ENCODE measurements at places on chromosomes 6 and 20. TPM values are rescaled to one million over a fixed set of nuclear protein-coding genes. Genes with fewer than 3 reads are reported as not detected.

ASCC3 gene
- 88.7 TPM for total RNA-seq

ATG5 gene
- total RNA-seq, result 42.8 TPM

DNA sequence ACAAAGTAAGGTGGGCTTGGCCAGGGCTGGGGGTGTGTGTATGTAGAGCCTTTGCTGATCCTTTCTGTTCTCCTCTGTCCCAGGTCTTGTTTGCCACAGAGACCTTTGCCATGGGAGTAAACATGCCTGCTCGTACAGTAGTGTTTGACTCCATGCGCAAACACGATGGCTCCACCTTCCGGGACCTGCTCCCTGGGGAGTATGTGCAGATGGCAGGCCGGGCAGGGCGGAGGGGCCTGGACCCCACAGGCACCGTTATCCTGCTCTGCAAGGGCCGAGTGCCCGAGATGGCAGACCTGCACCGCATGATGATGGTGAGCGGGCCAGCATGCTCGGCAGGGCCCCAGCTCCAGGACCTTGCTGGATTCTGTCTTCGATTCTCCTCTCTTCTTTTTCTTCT, 6.2 kb downstream of the DXO start:
- H3K36me3 ChIP-seq, result no peaks in the 10 kb centered on the region
- no peaks in the 10 kb centered on the region for H3K27me3 ChIP-seq
- no peak overlapping the region for H3K27ac ChIP-seq
- no peak overlapping the region for H3K4me3 ChIP-seq
- peaks cover 4% of the 10 kb centered on the region for H3K4me1 ChIP-seq
- DNase-seq, result no peak

DNA sequence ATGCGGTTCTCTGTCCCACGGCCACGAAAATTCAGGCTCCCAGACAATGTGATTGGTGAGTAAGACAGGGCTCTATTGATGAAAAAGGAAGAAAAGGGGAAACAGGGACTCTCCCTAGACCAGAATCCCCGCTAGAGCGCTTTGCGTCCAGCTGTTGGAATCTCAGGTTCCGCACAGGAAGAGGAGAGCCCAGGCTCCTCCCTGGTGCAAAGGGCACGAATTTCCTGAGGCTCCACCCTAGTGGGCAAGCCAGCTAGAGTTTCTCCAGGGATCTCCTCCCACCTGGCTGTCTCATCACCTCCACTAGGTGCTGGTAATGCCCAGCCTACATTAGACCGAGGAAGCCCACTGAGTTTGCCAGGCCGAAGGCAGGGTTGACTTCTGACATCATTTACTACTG, 135.9 kb upstream of the SOX4 start:
- H3K4me1 ChIP-seq, result no peaks in the 10 kb centered on the region
- DNase-seq, result no peak
- no peak overlapping the region for H3K27ac ChIP-seq
- H3K4me3 ChIP-seq, result no peak overlapping the region
- no peaks in the 10 kb centered on the region for H3K27me3 ChIP-seq

DNA sequence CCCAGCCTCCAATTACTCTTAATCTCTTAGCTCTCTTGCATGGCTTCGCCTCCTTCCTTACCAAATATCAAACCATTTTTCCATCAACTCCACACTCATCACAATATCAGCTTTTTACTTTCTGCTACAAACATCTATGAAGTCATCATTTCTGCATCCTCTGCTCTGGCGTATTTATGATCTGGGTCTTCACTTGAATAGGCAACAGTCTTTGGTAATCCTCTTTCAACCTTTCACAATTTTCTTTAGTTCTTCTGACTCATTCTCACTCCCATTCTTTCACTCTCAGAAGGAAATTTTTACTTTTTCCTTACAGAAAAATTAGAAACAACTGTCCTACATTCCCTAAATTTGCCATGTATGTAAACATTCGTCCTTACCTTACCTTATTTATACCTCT, 522.4 kb downstream of the HDGFL1 start:
- DNase-seq, result no peak
- H3K27me3 ChIP-seq, result no peaks in the 10 kb centered on the region
- H3K27ac ChIP-seq, result no peak overlapping the region
- no peaks in the 10 kb centered on the region for H3K4me1 ChIP-seq
- H3K4me3 ChIP-seq, result no peak overlapping the region
- H3K36me3 ChIP-seq, result no peaks in the 10 kb centered on the region

Measured in hepatocyte (in vitro differentiated cells).